ENCODE measurements at places on chromosomes 12 and 14.

- no peak for DNase-seq
Measured at GRCh38 chr12:7093892-7094291, 1.6 kb upstream of the C1R start.

GRCh38 chr14:100526057-100526456 lies 61.2 kb downstream of the BEGAIN start:
- DNase-seq = no peak

GRCh38 chr14:95313707-95314106 lies 6.0 kb downstream of the CLMN start:
- no peak for DNase-seq

DNA sequence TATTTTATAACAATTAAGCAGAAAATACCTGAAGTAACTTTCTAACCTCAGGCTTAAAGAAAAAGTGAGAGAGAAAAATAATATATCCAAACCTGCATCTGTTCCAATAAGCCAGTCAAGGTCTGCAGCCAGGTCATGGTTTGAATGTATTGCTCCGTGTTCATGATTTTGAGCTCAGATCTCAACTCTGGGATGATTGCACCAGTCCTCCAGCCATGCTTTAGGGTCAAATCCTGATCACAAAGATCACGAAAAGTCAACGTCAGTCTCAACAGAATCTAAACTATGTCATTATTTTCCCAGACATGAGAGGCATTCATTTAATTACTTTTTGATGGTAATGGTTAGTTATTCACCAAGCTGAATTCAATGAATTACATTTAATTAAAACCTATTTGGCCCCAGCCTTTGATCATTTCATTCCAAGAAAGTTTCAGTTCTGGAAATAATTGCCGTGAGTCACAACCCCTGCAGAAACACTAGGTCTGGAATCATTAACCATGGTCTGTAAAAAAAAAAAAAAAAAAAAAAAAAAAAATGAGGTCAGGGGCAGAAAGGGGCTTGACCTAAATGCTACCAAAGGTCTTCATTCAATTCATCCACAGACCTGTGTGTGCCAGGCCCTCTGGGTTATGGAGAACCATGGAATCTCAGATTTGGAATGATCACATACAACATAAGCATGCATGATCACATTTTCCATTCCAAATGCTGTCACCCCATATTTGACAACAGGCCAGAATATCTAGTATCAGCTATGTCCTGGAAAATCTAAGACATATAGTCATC lies 55.6 kb downstream of the NT5DC3 start:
- no peak for DNase-seq

DNA sequence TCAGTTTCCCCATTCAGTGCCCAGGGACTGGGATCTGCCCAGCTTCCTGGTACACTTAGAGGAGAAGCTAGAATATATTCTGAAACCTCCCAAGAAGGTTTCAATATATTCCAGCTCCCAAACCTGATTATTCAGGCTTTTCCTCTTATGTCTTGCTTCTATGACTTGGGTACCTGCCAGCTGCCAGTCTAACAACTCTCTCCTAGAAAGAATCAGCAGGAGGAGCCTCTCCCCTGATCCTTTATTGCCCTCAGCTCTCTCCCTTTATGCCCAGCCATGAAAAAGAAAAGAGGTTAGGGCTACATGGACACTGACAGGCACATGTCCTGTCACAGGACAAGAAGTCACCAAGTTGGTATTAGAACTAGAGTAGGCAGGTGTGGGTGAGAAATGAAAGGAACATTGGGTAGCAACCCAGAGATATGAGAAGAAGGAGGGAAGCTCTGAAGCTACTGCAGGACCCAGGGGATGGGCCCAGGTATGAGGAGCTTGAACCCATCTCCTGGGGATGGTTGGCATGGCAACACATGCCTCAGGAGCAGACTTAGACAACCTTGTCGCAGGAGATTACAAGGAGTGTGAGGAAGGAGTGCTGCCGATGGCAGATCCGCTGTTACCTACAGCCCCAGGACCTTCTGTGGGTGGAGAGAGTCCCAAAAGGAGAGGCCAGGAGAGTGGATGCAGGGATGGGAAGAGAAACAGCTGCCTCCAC lies 2.0 kb upstream of the CACNB3 start:
- DNase-seq = no peak

DNA sequence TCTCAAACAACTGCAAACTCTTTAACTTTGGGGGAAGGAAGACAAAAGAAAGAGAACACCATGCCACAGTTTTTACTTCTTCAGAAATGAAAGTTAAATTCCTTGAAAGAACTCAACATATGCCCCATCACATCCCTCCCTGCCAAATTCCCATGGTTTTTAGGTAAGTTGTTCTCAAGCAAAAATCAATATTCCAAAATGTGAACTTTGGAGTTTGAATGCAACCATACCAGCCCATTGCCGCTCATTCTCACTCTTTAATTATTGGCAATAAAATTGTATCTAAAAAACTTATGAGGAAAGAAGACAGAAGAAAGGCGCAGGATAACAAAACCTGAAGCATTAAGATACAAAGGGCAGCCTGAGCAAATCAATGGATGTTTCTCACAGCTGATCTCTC lies 31.8 kb upstream of the CEP83 start:
- DNase-seq = no peak

- no peak for DNase-seq
Measured at GRCh38 chr12:24605466-24605865, 343.4 kb downstream of the BCAT1 start.

All from stimulated activated CD4-positive, alpha-beta T cell treated with anti-CD3 and anti-CD28 coated beads, Interleukin-1b, Interleukin-23, amount 100 ng/mL, for 1 hour (primary cell).